Activated CD4-positive, alpha-beta T cell treated with anti-CD3 and anti-CD28 coated beads for 24 hours (primary cell): ENCODE measurements at places on chromosomes 12 and 14.
A peak's percentile ranks its signal among the peaks of the same experiment; 100 is the strongest.

DNA sequence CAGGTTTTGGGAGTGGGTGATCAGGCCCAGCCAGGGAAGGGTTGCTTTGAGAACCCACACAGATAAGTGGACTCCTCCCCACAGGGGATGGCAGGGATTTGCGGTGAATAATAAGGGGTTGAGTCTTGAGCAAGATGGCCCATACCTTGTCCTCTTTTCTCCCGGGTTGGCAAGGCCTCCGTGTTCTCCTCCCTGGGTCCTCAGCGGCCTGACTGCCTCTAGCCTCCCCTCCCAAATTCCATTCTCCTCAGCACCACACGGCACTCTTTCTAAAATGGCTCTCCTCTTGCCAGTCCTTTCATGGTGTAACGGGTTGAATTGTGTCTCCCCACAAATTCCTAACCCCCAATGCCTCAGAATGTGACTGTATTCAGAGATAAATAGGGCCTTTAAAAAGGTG, 70.0 kb downstream of the CHST11 start:
- no peak for DNase-seq

DNA sequence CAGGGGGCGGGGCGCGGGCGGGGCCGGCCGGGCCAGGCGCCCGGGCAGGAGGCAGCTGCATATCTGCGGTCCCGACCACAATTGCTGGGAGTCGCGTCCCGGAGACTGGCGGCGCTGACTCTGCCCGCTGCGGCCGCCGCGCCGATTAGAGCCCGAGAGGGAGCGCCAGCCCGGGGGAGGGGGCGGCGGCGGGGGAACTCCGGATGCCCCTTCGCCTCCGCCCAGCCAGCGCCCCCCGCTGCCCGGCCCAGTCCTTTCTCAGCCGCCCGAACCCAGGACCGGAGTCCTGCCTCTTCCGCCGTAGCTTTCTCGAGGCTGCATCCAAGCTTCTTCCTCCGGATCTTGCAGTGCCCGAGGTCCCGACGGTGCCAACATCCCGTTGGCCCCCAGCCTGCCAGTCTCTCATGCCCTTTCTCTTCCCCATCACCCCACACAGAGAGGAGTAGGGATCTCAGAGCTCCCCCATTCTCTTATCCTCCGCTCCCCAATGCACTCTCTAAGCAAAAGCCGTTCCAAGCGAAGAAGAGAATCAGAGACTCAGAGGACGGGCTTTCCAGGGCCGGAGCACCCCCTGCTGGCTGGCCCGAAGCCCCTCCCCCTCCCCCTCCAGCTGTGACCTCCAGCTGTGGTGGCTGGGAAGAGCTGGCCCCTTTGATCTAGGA, 8.8 kb upstream of the SP7 start:
- peak; percentile 68 for DNase-seq

GRCh38 chr12:55676707-55677106, 31.0 kb downstream of the ITGA7 start:
- no peak for DNase-seq

GRCh38 chr12:101066489-101066888, 143.5 kb downstream of the SLC5A8 start:
- no peak for DNase-seq

DNA sequence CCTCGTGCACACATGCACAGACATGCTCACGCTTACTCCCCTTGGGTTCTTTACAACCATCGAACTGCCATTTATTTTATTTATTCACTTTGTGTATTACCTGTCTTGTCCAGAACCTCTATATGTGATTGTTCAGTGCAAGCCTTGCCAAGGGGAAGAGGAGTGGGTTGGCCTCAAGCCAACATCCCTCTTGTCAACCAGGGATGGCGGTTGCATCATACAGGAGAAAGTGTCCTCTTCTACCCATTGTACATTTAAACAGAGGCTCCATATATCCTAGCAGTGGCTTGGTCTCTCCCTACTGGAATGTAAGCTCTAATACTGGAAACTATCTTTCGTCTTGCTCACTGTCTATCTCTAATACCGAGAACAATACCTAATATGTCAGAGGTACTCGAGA, 108.4 kb downstream of the C12orf42 start:
- no peak for DNase-seq

DNA sequence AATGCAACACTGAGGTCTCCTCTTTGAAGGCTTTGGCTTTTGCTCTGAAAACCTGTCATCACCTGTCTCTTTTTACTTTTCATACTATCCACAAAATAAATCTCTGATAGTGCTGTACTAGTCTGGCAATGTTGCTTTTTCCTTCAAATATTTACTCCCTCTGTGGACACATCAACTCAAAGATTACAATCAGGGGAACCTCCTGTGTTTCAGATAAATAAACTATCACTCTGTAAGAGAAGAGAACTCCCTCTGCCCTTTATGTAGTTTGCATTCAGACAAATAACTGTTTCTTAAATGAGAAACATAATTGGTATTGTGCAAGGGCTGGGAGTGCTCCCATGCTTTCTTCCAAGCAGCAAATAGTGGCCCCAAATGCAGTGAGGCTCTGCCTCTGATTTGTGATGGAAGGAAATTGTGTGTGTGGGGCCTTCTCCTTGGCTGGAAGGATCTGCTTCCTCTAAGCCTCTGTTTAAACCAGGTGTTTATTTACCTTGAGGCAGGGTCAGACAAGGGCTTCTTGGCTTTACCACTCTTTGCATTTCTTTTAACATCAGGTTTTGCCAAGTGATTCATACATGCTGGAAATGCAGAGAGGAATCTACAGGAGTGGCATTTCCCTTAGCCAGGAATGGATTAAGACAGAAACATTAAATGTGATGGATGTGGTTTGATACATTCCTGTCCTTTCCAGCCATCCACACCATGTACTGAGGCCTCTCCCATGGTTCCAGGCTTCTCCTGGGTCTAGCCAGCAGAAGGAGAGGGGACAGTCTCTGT, 69.0 kb downstream of the AKAP6 start:
- no peak for DNase-seq

DNA sequence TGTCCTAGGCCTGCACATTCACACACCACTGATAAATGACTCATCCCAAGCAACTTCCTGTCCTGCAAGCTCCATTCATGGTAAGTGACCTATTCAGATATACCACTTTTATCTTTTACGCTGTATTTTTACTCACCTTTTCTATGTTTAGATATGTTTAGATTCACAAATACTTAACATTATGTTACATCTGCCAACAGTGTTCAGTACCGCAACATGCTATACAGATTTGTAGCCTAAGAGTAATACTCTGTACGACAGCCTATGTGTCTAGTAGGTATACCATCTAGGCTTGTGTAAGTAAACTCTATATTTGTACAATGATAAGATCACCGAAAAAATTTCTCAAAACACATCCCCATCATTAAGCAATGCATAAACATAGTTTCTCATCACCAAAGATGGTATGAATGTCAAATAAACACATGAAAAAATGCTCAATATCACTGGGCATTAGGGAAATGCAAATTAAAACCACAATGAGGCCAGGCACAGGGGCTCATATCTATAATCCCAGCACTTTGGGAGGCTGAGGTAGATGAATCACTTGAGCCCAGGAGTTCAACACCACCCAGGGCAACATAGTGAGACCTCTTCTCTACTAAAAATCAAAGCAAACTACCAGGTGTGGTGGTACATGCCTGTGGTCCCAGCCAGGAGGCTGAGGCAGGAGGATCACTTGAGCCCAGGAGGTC, 20.7 kb downstream of the ATXN2 start:
- DNase-seq: no peak

DNA sequence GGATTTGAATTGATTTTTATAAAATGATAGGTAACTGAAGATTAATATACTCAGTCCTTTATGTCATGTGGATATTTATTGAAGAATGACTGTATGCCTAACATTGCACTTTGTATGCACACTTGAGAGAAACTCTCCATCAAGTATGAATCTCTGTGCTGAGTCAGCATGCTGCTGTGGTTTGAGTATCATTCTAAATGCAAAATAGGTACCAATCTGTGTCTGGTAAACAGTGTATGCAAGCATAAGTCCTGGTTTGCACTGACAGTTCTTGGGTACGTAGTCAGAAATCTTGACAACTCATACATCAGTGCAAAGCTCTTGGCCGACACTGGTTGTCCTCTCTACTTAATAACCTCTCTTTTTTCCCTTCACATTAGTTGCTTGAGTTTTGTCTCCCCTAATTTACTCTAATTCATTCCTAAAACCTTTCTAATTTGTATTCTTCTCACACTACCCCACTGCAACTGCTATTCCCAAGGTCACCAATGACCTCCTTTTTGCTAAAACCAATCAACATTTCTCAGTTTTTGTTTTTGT, 21.8 kb downstream of the MGAT4C start:
- no peak for DNase-seq

DNA sequence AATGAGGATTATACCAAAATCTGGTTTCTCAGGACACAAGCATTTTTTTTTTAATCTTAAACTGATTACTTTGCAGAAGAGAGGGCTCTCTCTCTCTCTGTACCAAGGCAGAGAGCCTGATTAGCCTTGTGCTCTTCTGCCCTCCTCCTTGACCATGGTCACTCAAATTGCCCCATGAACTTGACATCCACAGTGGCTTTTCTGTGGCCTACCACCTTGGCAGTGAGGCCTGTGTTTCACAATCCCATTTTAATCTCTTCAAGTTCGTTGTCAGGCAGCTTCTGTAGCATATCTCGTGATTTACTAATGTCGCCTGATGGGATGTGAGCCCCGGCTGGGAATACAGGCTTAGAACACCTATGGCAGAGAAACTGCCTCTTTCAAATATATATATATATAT, 30.7 kb upstream of the PWP1 start:
- no peak for DNase-seq

- no peak for DNase-seq
These were observed 294.8 kb upstream of the SOX5 start for GRCh38 chr12:24244231-24244630.

- no peak for DNase-seq
These were observed 67.1 kb downstream of the TUNAR start for GRCh38 chr14:95943699-95944098.

GRCh38 chr12:2325519-2325918, 272.7 kb downstream of the CACNA1C start:
- DNase-seq: no peak

- no peak for DNase-seq
These were observed 32.0 kb downstream of the CCNK start for GRCh38 chr14:99513183-99513694.

DNA sequence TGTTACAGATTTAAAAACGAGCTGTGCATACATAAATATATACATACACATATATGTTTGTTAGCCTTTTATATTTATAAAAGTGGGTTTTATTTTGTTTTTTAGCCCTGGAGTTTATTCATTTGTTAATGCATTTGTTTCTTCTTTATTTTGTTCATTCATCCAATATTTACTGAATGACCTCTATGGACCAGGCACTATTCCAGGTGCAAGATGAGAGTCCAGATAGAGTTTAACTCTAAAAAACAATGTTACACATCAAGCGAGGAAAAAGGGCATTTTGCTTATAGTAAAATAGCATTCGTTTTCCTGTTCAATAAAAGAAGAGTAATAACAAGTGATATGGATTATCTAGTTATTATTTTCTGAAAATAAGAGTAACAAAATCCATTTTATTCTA, 14.2 kb downstream of the ACSS3 start:
- no peak for DNase-seq

- no peak for DNase-seq
These were observed 689.4 kb downstream of the MED13L start for GRCh38 chr12:115588131-115588530.

DNA sequence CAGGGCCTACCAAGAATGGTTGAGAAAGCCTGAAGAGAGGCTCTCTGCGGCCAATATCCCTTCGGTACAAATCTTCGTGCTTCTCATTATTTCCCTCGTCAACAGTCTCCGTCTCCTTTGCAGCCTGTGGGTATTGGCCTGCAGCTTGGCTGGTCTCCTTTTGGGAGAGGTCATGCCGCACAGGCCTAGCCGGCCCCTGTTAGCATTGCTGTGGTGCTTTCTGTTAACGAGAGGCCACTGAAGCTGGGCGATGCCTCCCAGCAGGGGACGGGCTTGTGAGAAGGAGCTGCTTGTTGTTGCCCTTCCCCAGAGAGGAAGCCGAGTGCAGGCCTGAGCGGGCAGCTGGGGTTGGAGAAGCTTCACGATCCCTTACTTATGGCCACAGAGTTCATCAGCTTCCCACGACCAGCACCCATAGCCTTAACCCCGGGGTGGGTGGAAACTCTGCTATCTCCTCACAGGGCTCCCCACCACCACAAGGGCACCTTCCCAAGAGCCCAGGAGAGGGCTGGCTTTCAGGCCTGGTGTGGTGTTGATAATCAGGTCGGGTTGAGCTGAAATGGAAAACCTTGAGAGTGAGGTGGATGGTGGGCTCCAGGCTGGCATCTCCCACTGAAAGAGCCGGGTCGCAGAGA, 228.6 kb downstream of the ZFP36L1 start:
- no peak for DNase-seq

DNA sequence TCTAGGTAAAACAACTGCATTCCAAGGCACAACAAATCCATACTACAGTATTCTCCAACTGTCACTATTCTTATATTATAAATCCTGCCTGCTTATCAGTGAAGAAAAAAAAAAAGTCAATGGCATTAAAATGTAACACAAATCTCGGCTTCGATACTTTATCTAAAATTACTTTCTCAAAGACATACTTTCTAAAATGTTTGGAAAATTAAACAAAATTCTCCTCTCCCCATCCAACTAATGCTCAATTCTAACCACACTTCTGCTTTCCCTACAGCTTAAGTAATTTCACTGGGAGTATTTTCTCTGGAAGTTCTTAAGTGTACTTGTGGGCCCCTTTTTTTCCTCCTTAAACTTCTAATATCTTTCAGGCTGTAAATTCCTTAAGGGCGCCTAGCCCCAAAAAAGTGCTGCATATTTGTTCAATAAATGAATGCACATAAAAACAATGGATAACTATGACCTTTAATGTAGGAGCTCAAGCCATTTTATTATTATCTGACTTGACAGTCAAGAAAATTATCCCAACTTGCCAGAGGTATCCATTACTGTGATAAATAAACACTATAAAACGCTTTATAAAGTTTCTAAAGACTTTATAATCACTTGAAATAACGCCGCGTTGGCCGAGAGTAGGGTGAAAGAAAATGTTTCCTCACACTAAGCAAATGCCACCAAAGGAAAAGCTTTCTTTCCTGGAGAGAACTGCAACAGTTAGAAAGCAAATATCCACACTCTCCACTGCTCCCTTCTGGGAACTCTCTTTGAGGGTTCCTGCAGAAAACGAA, 977 bp downstream of the HEATR5A start:
- DNase-seq: no peak

DNA sequence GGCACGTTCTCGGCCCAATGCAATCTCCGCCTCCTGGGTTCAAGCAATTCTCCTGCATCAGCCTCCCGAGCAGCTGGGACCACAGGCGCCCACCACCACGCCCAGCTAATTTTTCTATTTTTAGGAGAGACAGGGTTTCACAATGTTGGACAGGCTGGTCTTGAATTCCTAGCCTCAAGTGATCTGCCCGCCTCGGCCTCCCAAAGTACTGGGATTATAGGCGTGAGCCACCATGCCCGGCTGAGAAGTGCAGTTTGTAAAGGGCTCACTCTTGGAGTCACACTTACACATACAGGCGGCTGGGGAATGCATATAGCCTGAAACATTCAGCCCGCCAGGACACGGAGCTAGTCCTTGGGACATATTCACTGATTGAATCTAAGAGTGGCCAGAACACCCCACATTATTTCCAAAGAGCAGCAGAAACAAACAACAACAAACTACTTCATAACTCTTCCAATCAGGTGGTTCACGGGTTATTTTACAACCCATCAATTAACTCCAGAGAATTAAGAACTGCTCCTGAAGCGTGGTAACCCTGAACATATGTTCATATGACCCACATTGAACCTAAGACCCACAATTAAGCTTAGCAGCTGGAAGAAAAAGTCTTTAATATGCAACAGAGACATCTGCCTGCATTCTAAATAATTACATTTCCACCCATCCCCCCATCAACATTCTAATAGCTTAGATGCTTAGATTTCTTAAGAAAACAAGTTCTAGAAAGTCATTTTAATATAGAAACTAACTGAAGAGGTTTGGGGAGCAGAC, 49.2 kb downstream of the SSH1 start:
- DNase-seq: no peak

- no peak for DNase-seq
These were observed 379.2 kb upstream of the OR4E1 start for GRCh38 chr14:22052795-22053194.
